ENCODE measurements at places on chromosomes 6 and 20. TPM values are rescaled to one million over a fixed set of nuclear protein-coding genes. Genes with fewer than 3 reads are reported as not detected.

Gene SLC35D3
- not detected for total RNA-seq

Gene TOX2
- not detected for total RNA-seq

Gene APOM
- total RNA-seq, result 52.9 TPM

Gene HECA
- 0.15 TPM for total RNA-seq

Gene SHLD1
- 8.9 TPM for total RNA-seq

GRCh38 chr20:31535298-31535697, 21.1 kb downstream of the HM13 start:
- H3K36me3 ChIP-seq, result peaks cover 97% of the 10 kb centered on the region
- H3K27me3 ChIP-seq, result no peaks in the 10 kb centered on the region
- no peaks in the 10 kb centered on the region for H3K4me1 ChIP-seq
- DNase-seq, result no peak
- H3K27ac ChIP-seq, result no peak overlapping the region

- DNase-seq, result no peak
- H3K4me3 ChIP-seq, result no peak overlapping the region
- no peak overlapping the region for H3K27ac ChIP-seq
These were observed 57.6 kb downstream of the CPNE5 start for GRCh38 chr6:36781669-36782068.

DNA sequence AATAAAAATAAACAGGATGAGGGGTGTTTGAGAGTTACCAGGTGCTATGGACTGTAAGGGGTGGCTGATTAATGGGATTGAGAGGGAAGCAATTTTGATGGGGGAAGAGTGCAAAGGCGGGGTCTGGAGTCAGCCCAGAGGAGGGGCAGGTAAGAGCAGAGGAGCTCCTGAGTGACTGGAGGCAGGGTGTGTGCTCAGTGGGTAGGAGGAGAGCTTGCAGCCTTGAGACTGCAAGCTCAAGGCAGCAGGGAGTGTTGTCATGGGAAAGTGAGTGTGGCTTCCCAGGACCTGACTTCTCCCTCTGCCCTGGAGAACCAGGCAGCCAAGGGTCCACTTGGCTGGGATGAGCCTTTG, 54.2 kb downstream of the RAB44 start:
- H3K27ac ChIP-seq, result no peak overlapping the region
- no peak for DNase-seq
- no peaks in the 10 kb centered on the region for H3K36me3 ChIP-seq
- peaks cover 10% of the 10 kb centered on the region for H3K4me1 ChIP-seq
- no peak overlapping the region for H3K4me3 ChIP-seq
- H3K27me3 ChIP-seq, result peaks cover 2% of the 10 kb centered on the region

GRCh38 chr20:13868331-13868730, 83.5 kb downstream of the NDUFAF5 start:
- peaks cover 3% of the 10 kb centered on the region for H3K27me3 ChIP-seq
- no peak overlapping the region for H3K4me3 ChIP-seq
- no peak for DNase-seq
- H3K36me3 ChIP-seq, result no peaks in the 10 kb centered on the region
- no peaks in the 10 kb centered on the region for H3K4me1 ChIP-seq

DNA sequence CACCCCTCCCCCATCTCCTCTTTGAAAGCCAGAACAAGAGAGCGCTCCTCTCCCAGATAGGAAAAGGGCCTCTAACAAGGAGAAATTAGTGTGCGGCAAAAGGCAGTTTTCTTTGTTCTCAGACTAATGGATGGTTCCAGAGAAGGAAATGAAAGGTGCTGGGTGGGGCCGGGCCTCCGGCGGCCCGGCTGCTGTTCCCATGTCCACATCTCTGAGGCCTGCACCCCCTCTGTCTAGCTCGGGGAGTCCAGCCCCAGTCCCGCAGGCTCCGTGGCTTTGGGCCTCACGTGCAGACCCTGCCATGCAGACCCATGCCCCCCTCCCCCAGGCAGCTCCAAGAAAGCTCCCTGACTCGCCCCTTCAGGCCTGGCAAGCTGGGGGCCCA, 35.8 kb upstream of the MRGBP start:
- H3K4me1 ChIP-seq, result no peaks in the 10 kb centered on the region
- no peaks in the 10 kb centered on the region for H3K36me3 ChIP-seq
- DNase-seq, result no peak
- no peak overlapping the region for H3K4me3 ChIP-seq

- peaks cover 59% of the 10 kb centered on the region for H3K4me1 ChIP-seq
- H3K27ac ChIP-seq, result no peak overlapping the region
- peaks cover 8% of the 10 kb centered on the region for H3K27me3 ChIP-seq
- H3K36me3 ChIP-seq, result no peaks in the 10 kb centered on the region
These were observed 71.7 kb upstream of the RNF24 start for GRCh38 chr20:4086771-4087687.

- no peak for DNase-seq
- H3K27ac ChIP-seq, result no peak overlapping the region
- H3K27me3 ChIP-seq, result peaks cover 63% of the 10 kb centered on the region
- H3K36me3 ChIP-seq, result no peaks in the 10 kb centered on the region
- peaks cover 5% of the 10 kb centered on the region for H3K4me1 ChIP-seq
These were observed 27.3 kb upstream of the SLC22A23 start for GRCh38 chr6:3484192-3484591.

GRCh38 chr20:5650280-5650691, 99.9 kb upstream of the SHLD1 start:
- H3K4me3 ChIP-seq, result no peak overlapping the region
- peaks cover 19% of the 10 kb centered on the region for H3K4me1 ChIP-seq
- no peaks in the 10 kb centered on the region for H3K27me3 ChIP-seq
- no peak for DNase-seq
- H3K27ac ChIP-seq, result no peak overlapping the region

All from HepG2 (cell line).